ENCODE measurements at places on chromosomes 5 and 9.

- DNase-seq: no peak
These were observed 88.6 kb downstream of the GNAQ start for GRCh38 chr9:77943057-77943456.

DNA sequence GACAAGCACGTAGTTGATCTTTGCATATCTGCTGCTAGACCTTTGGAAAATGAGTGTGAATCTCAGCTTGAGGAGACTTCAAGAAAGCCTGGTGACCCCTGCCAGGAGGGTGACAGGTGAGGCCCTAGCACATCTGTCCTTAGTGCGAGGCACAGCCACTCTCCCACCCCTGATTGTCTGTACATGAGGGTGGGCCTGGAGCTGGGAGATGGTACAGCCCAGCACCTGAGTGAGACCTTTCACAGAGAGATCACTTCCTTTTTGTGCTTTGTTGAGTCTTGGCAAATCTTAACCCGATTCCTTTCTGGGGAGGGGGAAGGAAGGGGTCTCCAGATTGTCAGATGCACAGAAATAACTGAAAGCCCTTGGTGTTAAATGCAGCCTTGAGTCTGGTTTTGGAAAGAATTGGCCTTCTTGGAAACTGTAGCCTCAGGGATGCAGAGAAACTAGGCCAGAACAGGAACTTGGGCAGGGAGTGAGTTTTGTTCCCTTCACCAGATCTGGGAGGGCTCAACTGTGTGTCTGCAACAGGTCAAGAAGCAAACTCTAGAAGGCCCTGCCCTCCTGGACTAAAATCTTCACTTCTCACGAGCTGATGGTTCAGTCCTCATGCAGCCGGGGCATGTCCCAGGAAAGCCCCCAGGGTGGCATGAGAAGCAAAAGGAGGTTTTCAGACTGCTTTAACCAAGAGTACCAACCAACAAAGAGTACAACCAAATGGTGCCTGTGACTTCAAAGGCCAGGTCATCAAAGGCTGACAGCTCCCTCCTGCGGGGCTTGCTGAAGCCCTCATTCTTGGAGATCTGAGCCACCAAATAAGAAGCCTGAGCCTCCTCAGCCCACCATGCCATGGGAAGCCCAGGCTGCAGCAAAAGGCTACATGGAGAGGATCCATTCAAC is 20.8 kb upstream of the SEMA4D start:
- DNase-seq: no peak

GRCh38 chr9:91160181-91160580 is 201.5 kb downstream of the AUH start:
- DNase-seq: no peak

DNA sequence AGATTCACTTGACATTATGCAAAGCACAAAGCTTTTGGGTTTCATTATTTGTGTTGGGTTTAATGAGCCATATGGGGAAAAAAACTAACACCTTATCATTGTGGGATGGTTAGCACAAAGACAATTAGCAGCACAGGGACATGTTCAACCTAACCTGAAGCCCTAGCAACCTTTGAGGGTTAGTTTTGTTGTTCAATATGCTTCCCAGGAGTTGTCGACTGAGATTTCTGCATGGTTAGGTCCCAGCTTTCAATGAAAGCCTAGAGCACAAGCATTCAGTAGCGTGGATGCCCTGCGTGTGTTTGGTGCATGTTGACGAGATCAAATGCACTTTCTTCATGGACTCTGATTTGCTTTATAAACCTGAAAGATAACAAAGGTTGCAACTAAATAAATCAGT is 565.2 kb upstream of the TLE4 start:
- no peak for DNase-seq

- DNase-seq: peak; percentile 15
These were observed 91.2 kb downstream of the RFK start for GRCh38 chr9:76302947-76303550.

- DNase-seq: no peak
These were observed 28.4 kb downstream of the RFX3 start for GRCh38 chr9:3497401-3497800.

DNA sequence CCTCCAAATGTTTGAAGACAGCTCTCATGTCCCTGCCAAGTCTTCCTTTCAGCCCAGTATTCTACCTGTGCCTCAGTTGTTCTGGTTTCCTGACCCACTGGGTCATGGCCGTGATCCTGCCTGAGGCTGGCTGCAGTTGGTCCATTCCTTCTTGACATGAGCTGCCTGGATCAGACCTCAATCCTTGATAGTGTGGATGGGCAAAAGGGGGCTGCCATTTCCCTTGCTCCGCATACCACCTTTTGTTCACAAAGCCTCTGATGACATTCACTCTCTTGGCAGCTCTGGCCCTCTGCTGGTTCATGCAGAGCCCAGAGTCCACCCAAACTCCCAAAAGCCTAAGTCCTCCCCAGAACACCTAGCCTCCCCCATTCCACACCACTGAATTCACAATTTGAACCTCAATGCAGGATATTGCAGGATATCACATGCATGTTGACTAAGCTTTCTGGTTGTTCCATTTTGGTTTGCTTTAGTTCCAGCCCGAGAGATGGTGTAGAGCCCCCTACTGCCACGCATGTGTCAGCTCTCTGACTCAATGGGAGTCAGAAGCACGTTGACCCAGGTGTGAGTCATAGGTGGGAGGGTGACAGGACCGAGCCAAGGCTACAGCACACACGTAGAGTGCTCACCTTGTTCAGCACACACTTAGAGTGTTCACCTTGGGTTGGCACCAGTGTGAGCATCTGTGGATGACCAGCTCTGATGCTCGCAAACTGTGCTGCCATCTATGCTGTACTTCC is 137.2 kb downstream of the MTX3 start:
- DNase-seq: no peak

DNA sequence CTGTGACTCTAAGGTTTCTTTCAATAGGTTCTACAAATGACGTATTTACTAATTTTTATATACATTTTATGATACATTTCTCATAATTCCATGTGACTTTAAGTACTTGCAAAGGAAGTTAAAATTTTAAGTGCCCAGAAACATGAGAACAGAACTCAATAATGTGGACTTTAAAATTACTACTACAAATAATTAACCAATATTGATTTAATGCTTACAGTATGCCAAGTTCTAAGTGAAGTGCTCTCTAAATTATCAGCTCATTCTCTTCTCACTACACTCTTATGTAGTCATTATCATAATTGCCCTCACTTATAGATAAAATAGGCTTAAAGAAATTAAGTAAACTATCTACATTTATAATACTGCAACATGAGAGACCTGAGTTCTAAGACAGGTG is 1690.7 kb upstream of the CDH9 start:
- DNase-seq: no peak

DNA sequence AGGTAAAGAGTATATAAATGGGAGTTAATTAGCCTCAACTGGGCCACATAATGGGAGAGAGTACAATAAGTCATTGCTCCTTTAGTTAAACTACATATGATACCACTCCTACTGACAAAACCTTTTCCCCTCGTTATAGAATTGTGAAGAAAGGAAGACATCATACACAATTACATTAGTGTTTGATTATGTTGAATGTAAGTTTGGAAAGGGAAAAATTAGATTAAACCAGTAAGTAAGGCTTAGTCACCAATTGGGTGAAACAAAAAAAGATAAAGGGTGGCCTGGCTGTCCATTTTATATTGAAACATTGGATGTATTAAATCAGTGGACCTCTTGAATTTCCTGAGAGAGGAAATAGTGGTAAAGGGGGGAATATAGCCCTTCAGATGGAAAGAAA is 464.3 kb upstream of the PAPPA start:
- DNase-seq: no peak

DNA sequence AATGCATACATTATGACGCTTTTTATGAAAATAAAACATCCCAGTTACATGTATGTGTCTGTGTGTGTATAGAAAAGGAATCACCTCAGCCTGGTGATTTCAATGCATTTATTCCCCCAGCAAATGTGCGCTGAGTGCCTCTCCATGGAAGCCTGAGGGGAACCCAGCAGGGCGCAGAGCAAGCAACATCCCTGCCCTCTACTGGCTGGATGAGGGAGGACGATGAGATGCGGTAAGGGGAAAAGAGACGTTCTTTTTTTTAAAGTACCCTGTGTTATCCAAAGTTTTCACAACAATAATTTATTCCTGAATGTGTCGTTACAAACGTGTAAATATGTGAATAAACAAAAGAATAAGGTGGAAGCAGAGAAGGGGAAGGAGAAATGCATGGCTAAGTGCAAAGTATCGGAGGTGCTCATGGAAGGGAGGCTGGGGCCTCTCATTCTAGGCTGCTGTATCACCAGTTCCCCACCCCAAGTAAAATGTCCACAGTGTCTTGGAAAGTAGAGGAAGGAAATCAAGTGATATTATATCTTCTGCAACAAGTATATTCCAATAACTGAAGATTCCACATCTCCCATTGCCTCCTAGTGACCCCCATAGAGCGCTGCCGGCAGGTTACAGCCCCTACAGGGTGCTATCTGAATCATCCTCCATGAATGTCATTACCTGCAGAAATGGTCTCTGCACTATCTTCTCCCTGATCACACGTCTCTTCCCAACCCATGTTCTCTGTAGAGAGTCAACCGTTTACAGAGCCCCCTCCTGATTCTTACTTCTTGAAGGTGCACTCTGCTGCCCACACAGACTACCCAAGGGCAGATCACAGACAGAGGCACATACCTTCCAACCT is 13.0 kb upstream of the ABLIM3 start:
- DNase-seq: no peak

DNA sequence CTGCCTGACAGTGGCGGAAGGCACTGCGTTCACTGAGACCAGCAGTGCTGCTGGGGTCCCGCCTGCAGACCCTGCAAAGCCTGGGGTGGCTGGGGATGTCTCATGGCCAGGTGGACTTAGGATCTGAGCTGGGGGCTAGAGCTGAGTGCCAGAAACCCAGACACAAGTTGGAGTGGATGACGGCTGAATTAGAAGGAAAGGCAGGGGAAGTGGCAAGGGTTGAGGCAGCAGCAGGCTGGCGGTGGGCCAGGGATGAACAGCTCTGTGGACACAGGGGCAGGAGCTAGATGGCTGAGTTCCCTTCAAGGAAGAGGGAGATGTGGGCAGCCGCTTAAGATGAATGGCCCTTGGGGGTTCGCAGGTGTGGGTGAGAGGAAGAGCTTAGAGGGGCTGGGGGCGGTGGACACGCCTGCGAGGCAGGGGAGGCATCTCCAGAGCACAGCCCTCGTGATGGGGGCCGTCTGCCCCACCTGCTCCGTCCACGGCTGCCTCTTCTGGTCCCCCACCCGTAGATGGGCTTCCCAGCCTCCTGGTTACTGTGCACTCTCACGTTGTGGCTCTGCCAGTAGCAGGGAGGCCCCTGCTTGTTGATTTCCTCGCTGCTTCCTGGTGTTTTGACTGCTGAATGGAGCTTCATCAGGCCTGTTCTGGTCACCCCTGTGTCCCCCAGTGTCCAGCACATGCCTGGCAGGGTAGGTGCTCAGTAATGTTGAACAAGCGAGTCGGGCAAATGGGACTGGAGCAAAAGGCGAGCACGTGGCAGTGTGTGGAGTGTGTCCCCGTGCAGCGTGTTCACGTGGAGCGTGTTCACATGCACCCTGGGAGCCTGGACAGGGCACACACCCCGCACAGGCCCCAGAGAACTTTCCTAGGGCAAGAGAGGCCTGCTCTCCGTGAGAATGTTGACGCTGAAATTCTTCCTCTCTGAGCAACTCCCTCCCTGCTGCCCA is 168.2 kb downstream of the CACNA1B start:
- DNase-seq: no peak

DNA sequence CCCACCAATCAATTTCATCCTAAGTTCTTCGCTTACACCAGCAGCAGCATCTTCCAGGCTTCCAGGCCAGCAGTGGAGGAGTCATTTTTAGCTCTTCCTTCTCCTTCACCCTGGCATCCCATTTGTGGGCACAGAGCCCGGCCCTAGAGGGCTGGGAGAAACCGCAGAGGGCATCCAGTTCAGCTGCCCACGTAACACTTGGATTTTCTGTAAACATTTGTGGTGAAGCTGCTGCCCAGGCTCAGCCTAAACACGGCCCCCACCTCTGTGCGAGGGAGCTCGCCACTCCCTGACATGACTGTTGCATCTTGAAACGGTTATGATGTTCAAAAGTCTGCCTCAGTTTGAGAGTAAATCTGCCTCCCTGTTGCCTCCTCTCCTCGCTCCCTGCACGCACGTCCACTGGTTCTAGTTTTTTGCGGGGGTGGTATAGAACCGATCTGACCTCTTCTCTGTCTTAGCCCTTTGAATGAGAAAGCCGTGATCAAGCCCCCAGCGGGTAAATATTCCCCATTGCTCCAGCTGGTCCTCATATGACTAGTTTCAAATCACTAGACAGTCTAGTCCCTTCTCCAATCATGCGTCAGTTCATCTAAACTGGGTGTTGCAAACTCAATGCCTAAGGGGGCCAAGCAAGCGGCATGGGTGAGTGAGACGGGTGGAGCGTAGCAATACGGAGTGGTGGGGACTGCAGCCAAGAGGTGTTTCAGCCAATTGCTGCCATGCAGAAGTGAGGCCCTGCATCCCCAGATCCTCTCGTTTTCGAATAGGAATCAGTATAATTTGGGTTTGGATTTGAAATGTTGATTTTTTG is 34.9 kb upstream of the N4BP3 start:
- DNase-seq: no peak

GRCh38 chr5:107293541-107294210 is 377.1 kb downstream of the EFNA5 start:
- no peak for DNase-seq

DNA sequence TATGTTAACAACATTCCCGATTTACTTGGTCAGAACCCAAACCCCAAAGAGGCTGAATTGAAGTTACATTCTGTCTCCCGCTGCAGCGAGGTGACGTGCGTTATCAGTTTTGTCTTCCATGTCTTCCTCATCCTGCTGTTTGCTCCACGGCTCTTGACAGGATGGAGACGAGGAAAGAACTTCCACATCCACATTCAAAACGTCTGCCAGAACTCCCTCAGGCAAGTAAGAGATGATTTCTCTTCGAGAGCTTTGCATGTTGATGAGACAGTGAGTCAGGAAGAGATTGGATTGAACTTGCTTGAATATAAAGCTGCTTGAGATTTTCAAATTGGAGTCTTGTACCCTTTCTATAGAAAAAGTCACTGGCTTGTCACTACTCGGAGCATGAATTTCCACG is 242.6 kb downstream of the AUH start:
- no peak for DNase-seq

GRCh38 chr5:157479612-157480510 is 19.8 kb downstream of the NIPAL4 start:
- DNase-seq: no peak

DNA sequence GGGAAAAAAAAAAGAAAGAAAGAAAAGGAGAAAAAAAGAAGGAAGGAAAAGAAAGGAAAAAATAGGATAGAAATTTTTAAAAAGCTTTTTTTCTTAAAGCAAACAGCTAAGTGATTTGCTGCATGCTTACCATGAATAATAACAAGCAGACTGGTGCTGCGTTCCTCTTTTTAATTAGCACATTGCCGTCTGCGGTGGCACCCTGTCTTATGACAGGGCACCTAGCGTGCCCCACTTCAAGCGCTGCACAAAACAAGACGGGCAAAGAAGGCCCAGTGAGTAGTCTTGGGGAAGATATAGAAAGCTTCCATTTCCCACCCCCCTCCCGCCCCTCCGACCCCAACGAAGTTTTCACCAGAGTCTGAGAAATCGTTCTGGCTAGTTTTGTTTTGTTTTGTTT is 513.9 kb downstream of the ZNF608 start:
- no peak for DNase-seq

GRCh38 chr5:68232277-68232676 is 16.7 kb downstream of the PIK3R1 start:
- no peak for DNase-seq

- DNase-seq: no peak
These were observed 203.6 kb upstream of the DAB2 start for GRCh38 chr5:39628348-39628747.
